ENCODE measurements at places on chromosomes 1 and 21.

DNA sequence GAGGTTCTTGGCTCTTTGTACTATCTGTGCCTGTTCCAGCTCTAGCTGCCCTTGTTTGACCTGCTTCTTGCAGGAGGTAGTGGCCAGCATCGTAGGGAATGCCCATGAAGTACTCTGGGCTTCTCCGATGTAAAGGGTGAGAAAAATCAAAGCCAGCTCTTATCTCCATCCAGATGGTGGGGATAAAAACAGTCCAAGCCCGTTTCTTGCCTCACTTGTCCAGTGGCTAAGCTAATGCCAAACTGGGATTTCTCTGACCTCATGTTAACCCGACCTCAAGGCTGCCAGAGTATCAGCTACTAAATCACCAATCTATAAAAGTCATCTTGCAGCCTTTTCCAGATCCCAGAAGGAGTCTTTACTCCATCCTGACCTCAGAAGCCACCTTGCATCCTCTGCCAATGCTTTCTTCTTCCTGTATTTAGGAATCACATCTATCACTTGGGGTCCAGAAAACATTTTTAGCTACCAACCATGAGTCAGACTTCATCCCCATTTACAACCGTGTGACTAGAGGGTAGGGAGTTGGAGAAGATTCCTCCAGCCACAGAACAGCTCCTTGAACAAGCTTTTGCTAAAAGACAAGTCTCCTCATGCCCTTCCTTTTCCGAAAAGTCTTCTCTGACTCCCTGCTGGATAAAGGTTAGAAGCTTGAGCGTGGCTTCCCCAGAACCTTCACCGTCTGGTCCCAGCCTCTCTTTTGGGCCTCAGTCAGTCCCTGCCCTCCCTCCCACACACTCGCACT is 35.9 kb downstream of the KCNC4 start:
- DNase-seq: no peak

DNA sequence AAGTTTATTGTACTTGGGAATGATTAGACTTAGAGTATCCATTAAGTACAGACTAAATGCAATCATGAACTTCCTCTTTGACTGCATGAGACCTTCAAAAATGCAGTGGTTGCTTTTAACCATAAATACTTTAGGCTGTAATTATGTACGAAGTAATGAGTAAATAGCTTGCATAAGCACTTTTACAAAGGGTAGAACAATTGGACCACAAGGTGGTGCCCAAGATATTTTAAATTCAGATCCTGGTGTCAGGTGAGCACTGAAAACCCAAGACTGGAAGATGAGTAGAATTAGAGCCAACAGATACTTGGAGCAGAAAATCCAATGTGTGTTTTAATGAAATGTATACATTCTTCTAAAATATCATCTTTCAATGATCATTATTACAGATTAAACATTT is 43.4 kb upstream of the RHOU start:
- DNase-seq: no peak

GRCh38 chr1:212381397-212382035 is 33.2 kb downstream of the PACC1 start:
- no peak for DNase-seq

GRCh38 chr1:82492159-82492558 is 691.4 kb downstream of the ADGRL2 start:
- DNase-seq: no peak

- no peak for DNase-seq
Measured at GRCh38 chr21:28387220-28387619, 605.5 kb downstream of the LTN1 start.

DNA sequence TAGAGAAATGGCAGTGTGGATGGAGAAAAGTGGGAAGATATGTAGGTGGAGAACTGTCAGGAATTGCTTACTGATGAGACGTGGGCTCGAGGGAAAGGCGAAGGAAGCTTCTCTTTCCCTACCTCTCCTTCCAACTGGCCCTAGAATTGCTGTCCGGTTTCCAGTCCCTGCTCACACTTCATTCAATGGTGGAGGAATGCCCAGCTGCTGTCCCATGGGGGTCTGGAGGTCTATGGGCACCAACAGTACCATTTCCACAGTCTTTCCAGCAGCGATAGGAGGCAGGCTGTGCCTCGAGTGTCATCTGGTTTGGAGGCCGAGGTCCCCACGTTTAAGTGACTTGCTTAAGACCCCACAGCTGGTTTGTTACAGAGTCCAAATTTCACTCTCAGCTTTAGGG is 31.5 kb upstream of the CD1D start:
- no peak for DNase-seq

DNA sequence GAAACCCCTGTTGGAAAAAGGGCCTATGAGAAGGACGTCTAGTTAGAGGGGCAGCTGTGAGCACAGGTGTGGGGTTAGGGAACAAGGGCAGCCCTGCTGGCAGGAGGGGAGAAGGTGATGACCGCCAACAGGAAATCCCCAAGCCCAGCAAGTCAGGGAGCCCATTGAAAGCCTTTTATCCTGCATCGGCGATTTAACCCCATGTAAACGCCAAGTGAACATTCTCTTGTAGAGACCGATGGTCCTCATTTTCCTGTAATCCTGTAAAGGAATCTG is 1.1 kb upstream of the BSND start:
- DNase-seq: no peak

DNA sequence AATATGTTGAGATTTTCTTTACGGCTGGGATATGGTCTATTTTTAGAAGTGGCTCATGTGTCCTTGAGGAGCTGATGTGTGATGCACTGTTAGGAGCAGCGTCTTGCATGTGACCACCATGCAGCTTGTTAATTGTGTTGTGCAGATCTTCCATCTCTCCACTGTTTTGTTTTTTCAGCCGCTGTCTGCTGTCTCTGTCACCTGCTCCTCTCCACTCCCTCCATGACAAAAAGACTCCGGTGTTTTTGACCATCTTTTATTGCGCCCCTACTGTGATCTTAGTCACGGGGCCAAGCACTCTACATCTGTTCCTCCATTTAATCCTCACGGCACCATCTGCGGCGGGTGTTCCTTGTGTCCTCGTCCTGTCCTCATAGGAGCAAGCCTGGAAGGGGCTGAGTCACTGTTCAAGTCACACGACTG is 51.8 kb downstream of the ADARB1 start:
- no peak for DNase-seq

- no peak for DNase-seq
Measured at GRCh38 chr1:235930543-235930942, 63.8 kb upstream of the LYST start.

GRCh38 chr1:38775175-38775845 is 84.3 kb downstream of the RRAGC start:
- no peak for DNase-seq

DNA sequence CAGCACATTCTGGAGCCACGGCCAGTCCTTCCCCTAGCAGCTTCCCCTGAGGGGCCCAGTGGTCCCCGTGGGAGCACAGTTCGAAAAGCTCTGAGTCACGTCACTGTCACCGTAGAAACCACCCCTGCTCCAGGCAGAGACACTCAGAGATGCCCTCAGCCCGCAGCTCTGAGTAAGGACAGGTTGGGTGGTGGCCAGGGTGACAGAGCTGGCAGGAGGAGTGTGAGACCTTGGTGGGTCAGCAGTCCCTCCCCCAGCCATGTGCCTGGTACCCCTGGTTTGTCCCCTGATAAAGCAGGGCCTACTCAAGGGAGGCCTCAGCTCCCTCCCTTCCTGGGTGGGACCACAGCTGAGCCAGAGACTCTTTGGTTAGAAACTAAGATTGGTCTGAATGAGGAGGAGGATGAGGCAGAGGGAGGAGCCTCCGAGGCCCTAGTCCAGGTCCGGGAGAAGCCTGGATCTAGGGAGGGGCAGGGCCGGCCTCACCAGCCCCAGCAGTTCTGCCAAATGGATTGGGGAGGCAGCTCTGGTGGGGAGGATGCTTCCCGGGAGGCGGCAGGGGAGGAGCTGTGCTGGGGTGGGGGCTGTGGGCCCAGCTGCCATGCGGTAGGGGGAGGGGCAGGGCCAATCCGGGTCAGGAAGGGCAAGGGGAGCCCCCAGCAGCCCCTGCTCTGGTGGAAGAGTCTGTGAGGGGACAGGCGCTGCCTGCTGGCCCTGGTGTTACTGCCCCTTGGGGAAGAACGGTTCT is 55.2 kb downstream of the SLC9A1 start:
- peak; percentile 64 for DNase-seq

- DNase-seq: no peak
Measured at GRCh38 chr1:159535907-159536306, at the start of gene OR10J5. Gene OR10J5, minus strand, starts transcription at chr1:159536007. Its CDS starts 0 bp downstream, at chr1:159536007.

DNA sequence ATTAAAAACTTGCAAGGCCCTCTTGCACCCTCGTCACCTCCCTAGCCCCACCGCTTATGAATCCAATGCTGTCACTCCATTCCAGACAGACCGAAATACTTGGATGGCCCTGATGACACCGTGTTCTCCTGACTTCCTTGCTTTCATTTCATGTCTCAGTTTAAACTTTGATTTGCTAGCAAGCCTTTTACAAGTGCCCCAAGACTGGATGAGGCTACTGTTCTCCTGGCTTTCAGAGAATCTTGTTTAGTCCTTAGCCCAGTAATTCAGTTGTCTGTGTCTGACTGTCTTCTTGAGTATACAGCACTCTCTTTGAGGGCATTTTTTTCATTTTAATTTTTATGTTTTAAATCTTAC is 824 bp upstream of the IFI44L start:
- DNase-seq: no peak

DNA sequence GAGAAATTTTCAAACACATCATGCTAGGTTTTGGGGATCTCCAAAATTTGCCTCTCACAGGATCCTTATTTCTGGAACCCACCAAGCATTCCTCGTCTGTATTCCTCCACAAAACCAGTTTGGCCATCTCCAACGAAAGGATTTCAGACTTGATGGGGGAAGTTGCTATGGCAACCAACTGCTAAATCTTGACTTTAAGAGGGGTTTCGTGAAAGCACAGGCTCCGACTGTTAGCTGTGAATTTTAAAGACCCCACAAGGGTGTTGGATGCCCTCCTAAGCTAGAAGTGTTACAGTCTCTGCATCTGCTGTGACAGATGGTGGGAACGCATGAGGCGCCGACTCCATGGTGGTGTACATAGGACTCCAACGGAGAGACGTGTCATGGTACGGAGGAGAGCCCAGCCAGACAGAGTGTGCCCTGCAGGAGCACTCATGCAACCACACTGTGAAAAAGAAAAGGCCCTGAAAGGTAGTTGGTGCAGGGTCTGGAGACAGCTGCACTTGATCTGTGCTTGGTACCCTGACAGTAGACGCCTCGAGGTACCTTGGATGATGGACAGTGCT is 147.1 kb downstream of the ASTN1 start:
- no peak for DNase-seq
